ENCODE measurements at places on chromosomes 4 and X.

DNA sequence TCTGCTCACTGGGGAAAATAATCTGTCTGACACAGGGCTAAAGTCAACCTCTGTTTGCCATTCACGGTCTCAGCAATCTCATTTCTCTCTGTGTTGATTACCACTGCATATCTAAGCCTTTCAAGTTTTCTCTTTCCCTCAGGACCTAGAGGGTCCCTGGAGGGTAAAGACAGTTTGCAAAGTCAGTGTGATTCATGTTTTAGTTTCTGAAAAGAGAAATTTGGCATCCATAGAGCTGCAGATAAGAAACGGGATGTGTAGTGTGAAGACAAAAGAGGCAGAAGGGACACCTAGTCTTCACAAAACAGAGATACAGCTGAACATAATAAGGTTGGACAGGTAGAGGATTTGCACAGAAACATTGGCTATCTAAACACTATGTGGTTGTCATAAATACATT lies 34.5 kb upstream of the KDR start:
- no peak for DNase-seq

DNA sequence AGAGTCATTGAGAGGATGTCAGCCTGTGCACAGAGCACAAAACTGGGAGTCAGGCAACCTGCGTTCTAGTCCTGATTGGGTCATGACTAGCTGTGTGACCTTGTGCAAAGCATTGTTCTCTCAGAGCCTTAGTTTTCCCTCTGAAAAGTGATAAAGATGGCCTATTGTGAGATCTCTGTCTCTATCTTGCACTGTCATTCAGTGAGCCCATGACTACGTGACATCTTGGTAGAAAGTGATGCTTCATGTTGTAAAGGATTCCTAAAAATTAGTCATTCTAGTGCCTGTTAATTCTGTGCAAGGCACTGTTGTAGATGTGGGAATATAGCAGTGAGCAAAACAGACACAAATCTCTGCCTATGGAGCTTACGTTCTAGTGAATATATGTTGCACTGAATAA lies 2.5 kb downstream of the PGRMC1 start:
- DNase-seq, result no peak

GRCh38 chr4:183832776-183833450 lies 72.2 kb upstream of the STOX2 start:
- no peak for DNase-seq

GRCh38 chrX:106932960-106933537 lies 12.8 kb downstream of the CLDN2 start:
- no peak for DNase-seq

DNA sequence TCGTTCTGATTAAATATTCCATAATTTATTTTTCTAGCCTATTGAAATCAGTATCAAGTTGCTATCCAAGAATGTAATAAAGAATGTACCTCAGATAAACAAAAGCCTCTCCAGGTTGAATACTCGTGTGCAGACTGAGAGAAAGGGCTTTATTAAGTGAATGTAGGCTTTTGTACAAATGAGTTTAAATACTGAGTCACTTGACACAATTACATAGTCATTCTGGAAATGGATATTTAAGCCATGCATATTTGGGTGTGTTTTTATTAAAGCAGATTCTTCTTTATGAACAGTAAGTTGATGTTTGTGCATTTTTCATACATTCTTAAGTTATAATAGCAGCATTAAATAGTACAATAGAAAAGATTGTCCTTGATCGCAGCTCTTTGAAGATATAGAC lies 139.8 kb upstream of the GK2 start:
- DNase-seq, result no peak

DNA sequence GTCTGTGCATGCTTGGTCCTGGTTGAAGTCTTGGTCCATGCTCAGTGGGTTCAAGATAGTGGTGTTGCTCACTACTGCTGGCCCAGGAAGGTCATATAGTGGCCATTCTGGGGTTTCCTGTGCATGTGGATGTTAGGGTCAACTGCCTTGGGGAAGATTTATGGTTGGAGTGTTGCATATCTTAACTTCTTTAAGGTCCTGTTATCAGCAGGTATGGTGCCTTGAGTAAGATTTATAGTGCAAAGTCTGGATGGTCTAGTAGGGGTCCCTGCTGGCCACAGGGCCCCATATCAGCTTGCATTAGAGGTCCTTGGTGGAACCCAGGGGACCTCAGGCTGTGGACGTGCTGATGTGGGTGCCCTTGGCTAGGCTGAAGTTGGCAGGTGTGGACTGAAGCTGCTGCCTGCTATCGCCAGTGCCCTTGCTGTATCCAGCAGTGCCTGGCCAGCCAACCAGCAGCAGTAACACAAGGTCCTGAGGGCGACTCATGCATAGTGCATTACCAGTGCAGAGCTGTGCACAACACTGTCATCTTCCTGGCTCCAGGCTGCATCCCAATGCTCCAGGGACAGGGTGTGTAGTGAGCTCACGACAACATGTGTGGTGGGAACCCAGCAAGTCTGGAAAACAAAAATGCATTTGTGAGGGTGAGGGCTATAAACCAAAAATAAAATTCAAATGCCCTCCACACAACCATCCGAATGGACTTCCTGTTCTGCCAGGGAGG lies 61.0 kb downstream of the BEX3 start:
- no peak for DNase-seq

DNA sequence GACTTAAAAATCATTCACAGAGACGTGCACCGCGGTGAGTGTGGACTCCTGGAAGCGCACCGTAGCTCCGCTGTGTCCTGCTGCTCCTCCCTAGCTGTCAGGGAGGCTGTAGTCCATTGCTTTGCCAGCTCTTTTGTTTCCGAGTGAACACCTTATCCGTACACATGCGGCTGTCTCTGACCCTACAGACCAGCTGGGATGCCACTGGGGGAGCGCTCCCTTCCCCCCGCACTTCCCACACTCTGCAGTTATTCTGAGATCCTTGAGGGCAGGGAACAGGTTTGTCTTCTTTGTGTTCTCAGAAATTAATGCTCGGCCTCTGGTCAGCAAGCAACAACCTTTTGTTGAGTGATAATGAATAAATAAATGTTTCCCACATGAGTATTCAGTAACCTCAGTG lies 33.7 kb upstream of the MSANTD1 start:
- no peak for DNase-seq

Data from activated CD8-positive, alpha-beta memory T cell treated with anti-CD3 and anti-CD28 coated beads for 1 hour (primary cell).